ENCODE measurements at places on chromosomes 6 and 20. TPM values are rescaled to one million over a fixed set of nuclear protein-coding genes. Genes with fewer than 3 reads are reported as not detected.

The GNAS-AS1 gene
- 1.1 TPM for total RNA-seq

The CLDN20 gene
- not detected for total RNA-seq

DNA sequence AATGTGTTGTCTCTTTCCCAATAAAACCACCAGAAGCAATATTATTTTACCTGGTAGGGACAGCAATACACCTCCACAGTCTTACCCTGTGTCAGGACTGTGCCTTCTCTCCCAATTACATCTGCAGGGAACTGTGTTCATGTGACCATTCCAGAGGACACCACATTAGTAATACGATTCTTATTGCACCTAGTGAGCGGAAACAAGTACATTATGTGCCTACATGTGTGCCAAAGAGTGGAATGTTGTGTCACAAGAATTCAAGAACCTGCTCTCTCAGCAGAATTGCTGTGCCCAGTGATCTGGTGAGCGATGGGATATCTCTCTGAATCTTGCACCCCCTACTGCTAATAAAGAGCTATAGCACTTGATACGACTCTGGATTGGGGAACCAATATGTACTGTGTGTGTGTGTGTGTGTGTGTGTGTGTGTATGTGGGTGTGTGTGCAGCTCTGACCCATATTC, 57.4 kb upstream of the FOXC1 start:
- no peak for DNase-seq

GRCh38 chr20:2891343-2891742, 18.1 kb downstream of the PTPRA start:
- DNase-seq = no peak

GRCh38 chr20:45958593-45958992, 13.4 kb downstream of the ZNF335 start:
- DNase-seq = no peak
